Umbilical cord (tissue), 2 donors: ENCODE measurements at places on chromosomes 6 and 20. TPM values are rescaled to one million over a fixed set of nuclear protein-coding genes. Genes with fewer than 3 reads are reported as not detected.

HSPA12B gene
- 13.5 TPM for total RNA-seq

ULBP2 gene
- 3.6 TPM for total RNA-seq

DNA sequence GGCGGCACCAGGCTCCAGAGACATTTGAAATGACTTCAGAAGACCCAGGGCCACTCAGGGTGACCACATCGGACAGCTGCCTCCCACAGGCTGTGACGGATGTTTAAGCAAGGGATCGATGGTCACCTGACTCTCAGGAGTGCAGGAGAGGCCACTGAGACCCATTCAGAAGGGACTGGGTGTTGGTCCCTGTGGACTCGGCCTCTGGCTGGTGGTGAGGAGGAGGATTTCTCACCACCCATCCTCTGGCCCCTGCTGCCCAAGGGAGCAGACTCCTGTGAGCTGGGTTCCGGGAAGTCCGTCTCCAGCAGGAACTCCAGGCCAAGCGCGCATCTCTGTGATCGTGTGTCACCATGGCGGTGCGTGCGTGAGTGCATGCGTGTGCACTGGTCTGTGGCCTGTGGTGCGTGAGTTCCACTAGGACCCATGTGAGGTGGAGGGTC is 25.5 kb downstream of the NPEPL1 start:
- no peak for DNase-seq

DNA sequence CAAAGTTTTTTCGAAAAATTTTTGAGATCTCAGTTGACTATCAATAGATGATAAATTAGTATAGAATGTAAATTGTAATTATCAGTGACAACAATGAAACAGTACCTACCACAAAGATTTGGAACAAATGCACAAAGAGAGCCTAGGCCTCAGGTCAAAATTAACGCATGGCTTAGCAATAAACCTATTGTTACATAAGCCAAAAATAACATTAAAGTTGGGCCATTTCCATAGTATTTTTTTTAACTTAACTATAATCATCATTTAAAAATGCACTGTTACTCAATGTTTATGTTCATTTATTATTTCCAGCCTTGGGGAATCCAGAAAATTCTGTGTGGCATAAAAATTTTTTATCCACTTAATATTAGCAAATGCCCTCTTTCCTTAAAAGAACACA is 117.0 kb downstream of the EPB41L2 start:
- DNase-seq = no peak

DNA sequence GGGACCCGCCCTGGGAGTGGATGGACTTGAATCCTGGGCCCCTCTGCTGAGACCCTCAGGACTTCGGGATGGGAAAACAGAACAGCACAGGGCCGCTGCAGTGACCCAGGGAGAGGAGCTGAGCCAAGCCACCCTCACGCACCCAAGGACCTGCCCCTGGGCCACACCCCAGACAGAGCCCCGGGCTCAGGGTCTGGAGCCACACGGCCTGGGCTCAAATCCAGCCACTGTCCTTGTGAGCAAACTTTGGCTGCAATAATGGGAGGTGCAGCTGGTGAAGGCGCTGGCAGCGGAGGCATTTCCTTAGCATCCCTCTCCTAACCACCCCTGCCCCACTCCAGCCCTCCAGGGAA is 207.7 kb downstream of the PREX1 start:
- no peak for DNase-seq

DNA sequence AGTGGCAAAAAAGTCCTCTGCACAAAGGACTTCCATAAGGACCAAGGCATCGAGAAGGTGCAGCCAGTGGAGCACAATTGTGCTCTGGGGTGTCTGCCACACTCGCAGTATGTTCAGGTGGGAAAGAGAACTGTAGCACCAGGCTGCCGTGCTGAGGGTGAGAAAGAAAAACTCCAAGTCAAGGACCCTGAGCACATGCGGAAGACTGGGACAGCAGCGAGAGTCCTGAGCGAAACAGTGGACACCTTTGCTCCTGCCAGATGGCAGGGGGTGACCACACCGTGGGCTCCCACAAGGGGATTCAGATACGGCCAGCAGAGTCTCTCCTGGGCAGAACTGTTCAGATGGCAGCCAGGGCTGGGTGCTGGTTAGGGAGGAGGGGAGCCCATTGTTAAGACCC is 73.6 kb downstream of the POPDC3 start:
- no peak for DNase-seq

- no peak for DNase-seq
Measured at GRCh38 chr20:48791666-48792071, 36.1 kb downstream of the PREX1 start.
